ENCODE measurements at places on chromosomes 12 and 14.

DNA sequence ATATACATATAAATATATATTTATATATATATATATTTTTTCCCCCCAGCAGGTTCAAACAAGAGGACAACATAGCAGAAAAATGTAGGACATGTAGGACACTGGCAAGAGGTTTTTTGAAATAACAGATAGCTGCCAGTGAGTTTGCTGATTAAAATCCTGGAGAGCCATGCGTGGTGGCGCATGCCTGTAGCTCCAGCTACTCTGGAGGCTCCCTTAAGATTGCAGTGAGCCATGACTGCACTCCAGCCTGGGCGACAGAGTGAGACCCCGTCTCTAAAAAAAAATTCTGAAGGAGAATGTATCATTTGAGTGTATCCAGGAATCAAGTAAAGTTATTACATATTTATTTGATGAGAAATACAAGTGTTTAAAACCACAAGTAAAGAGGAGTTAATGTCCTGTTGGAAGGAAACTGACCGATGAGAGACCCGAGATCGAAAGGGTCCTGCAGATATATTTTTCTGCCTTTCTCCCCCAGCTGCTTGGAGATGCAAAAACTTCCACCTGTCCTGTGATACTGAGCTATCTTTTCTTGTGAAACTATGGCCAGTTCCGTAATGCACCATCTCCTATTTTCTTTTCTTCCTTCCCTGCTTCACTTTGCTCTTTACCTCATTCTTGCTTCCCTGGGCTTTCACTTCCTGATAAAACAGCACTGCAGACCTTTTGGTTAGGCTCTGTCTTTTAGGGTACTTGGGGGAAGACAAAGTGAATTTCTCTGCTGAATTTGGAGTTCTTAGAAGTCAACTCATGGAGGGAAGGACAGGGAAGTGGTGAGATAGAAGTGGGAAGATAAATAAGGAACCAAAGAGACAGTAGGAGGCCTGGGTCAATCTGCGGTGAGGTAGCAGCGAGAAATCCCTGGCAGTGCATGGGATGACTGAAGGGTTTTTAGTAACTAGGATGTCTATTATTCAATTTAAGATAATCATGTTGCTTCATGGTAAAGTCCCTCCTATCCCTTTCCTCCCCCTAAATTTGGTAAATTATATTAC, 41.2 kb upstream of the SLC2A13 start:
- no peak for DNase-seq

- no peak for DNase-seq
These were observed 13.3 kb upstream of the NUMB start for GRCh38 chr14:73471582-73472184.

DNA sequence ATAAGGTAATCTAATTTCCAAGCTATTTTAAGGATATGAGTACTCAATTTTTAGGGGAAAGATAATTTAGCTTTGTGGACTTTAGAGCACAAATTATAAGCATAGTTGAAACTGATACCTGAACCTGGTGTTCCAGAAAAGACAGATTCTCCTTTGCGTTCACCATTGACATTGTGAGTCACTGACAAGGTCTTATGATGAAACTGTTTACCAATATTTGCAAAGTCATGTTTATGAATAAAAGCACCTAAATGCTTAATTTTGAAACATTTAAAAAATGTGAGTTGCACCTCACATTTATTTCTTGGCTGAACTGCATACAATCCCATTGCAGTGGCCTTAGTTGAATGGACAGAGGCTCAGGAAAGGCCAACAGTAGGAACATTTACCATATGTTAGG, 3.9 kb downstream of the BCAT1 start:
- DNase-seq: no peak

- no peak for DNase-seq
These were observed 15.1 kb downstream of the SOCS2 start for GRCh38 chr12:93587611-93588010.

DNA sequence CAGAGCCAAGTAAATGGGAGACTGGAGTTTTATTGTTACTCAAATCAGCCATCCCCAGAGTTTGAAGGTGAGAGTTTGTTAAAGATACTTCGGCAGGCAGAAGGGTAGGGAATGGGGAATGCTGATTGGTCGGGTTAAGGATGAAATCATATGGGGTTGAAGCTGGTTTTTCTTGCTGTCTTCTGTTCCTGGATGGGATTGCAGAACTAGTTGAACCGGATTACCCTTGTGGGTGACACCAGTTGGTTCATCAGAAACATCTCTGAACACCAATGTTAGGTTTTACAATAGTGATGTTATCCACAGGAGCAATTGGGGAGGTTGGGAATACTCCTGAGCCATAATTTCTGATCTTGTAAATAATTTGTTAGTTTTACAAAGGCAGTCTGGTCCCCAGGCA, 18.7 kb upstream of the SMCO2 start:
- DNase-seq: no peak

DNA sequence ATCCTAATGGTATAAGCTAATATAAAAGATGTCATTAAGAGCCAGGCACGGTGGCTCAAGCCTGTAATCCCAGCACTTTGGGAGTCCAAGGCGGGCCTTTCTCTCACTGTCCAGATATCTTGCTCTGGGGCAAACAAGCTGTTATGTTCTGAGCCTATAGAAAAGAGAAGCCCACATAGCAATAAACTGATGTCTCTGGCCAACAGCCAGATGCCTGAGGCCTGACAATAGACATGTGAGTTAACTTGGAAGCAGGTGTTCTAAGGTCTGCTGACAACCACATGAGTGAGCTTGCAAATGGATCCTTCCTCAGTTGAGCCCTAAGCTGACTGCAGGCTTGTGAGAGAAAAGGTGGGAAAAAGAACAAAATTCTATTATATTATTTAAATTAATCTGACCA, 25.0 kb downstream of the YAF2 start:
- DNase-seq: no peak

DNA sequence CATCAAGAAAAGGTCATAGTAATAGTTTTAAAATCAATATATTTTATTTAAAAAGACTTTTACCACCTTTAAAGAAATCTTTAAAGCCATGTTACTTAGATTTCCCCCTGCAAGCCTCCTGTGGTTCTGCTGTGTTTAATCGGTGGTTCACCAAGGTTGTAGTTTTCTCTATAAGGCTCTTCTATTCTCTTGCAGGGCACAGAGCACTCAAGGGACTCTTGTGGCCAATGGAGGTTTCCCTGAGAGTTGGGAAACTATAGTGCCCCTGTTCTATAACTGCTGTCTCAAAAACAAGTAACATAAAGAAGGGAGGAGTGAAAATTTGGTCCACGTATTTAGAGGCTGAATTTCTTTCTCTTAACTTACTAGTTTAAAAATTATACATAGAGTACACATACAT, 25.0 kb downstream of the DACT1 start:
- DNase-seq: no peak

- peak; percentile 12 for DNase-seq
These were observed 768 bp downstream of the PTPN11 start for GRCh38 chr12:112419297-112420133.

GRCh38 chr14:75946785-75947184, 35.0 kb downstream of the TGFB3 start:
- no peak for DNase-seq

GRCh38 chr12:106487664-106488063, 95.1 kb upstream of the RFX4 start:
- no peak for DNase-seq

GRCh38 chr12:45781080-45781479, 51.6 kb downstream of the ARID2 start:
- DNase-seq: no peak

- no peak for DNase-seq
These were observed 214.3 kb downstream of the KIF26A start for GRCh38 chr14:104352493-104353220.

DNA sequence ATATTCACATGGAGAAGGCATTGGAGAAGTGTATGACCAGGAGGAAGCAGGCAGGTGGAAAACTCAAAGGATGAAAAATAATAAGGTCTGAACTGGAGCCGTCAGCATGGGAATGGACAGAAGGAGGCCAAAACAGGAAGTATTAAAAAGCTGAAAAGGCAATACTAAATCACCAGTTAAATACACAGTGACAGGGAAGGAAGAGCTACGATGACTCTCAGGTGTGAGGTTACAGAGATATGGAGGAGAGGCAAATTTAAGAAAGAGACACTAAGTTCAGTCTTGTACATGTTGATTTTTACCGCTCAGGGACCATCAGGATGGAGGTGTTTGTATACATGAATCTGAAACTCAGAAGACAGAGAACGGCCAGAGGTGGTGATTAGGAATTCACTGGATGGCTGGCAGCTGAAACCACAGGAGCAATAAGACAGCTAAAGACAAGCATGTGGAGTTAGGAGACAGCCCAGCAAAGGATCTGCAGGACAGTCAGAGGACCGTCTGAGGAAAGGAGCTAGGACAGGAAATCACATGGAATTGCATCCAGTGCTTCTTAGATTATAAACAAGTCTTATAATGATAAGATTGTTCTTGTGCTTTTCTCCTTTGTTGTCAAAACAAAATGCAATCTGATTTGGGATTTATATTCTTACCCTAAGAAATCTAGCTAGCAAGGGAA, 33.9 kb upstream of the CDKN3 start:
- DNase-seq: no peak

DNA sequence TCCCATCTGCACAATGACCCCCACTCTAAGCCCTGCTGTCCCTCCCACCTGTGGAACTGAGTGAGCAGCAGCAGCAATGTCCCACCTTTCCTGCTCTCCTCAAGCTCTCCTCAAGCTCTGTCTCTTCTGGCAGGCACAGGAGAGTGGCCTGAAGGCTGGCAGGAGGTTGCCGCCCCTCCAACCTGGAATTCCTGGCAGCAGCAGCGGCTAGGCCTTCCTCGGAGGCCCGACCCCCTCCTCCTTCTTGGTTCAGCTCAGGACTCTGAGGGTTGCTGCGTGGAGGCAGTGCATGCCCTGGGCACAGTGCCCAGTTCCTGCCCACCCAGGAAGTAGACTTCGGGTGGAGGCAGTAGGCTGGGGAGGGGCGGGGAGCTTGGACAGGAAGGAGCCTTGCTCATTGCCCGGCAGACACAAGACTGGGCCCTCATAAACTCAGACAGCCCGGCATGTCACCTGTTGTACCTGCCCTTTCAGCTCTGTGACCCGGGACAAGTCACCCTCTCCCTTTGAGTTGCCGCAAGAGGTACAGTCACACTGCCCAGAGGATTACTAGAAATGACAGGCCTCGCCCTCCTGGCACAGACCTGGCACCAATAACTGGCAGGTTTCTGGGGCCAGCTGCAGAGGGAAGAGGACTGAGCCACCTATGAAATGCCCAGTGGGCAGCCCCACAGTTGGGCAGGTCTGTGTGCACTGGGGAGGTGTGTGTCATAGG, 2.1 kb upstream of the SERPINA1 start:
- no peak for DNase-seq

DNA sequence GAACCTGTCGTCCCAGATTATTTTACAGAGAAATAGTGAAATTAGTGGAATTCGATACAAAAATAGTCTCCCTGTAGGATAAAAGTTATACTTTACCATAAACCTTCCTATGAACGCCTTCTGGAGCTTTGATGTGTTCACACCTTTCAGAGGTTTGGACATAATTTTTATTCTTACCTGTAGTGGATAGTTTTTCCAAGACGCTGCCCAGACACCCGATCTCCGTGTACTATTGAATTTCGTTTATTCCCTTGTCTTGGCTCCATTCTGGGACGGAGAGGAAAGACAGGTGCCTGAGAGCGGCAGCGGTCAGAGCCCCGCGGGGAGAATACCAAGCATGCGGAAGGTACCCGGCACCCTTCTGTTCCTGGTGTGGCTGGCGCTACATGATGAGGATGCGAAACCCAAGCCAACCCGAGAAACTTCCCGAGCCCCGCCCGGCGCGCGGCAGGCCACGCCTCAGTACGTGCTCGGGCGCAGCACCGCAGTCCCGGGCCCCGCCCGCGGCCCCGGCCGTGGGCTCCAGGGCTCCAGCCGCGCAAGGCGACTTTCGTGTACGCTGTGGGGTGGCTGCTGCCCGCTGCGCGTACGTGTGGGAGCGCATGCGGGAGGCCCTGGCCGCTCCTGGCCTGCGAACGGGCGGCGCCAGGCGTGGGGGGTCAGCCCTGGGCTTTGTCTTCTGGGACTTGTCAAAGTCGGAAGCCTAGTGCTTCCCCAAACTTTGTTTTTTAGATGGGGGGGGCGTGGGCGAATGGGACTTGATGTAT, 11.3 kb upstream of the SNAPC1 start:
- DNase-seq: peak; percentile 73

DNA sequence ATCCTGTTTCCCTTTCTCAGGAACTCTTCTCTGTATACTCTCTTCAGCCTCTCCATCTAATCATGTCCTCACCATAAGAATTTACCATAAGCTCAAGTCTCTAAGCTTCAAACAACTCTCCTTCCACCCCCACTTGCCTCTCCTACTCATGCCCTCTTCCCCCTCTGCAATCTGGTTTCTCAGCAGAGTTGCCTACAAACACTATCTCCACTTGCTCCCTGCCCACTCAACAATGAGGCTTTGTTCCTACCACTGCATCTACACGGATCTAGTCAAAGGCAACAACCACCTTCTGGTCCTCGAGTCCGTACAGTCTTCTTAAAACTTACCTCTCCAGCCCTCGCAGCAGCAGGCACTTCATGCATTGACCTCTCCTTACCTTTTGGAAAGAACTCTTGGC, 17.2 kb upstream of the FBLN5 start:
- no peak for DNase-seq

DNA sequence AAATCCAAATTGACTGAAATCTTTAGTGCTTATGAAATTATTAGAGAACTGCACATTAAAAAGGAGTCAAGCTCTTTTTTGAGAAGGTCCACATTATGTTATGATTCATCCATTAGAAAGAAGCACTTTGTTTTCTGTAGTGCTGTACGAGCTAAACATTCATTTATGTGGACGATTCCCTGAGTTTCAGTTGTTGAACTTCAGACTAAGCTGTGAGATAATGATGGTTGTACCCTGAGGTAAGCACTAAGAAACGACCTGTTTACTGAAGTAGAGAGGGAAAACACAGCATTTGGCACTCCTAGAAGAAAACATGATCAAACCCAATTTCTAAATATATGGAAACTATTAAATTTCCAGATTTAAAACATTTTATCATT, 67.3 kb upstream of the ATP2B1 start:
- no peak for DNase-seq

DNA sequence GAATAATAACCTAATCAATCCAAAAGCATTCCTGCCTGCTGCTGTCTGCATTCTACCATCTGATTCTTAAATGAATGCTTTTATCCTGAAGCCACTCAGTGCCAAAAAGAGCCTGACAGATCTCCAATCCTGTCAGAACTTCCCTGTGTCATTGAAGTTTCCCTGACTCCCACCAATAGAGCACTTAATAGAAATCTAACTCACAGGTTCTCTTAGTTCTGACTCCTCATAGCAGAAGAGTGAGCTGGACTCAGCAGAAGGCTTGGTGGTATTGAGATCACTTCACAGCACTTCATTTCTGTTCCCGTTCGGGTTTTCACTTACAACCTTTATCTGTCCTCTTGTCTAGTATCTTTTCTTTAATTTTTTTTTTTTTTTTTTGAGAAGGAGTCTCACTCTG, 102.6 kb downstream of the OTOGL start:
- DNase-seq: no peak

DNA sequence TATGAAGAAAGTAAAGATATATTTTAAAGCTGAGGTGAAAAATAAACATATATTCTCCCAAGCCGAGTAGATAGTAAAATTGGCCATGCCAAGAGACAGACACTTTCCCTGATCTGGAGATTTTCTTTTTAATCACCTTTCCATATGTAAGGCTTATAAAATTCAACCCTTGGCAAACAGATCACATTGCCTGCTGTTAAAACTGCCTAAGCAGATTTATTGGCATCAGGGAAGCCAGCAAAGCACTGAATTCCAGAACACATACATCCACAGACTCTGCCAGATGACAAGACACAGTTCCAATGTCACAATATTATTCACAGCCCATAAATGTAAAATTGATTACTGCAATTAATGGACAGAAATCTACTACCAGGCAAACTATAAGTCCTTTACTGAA, 78.2 kb upstream of the GARIN2 start:
- no peak for DNase-seq

GRCh38 chr14:73744874-73745529, 30.8 kb upstream of the PNMA1 start:
- DNase-seq: no peak

Data from stimulated activated CD8-positive, alpha-beta memory T cell treated with anti-CD3 and anti-CD28 coated beads, Interleukin-7, amount 100 ng/mL, for 4 hours (primary cell).